ENCODE measurements at places on chromosomes 13 and 19. TPM values are rescaled to one million over a fixed set of nuclear protein-coding genes. Genes with fewer than 3 reads are reported as not detected.
A peak's percentile ranks its signal among the peaks of the same experiment; 100 is the strongest.

C1QTNF9B gene
- total RNA-seq, result not detected

CYP2A6 gene
- total RNA-seq, result not detected

POU4F1 gene
- not detected for total RNA-seq

SELENOV gene
- total RNA-seq, result not detected

ACP7 gene
- not detected for total RNA-seq

INAFM1 gene
- total RNA-seq, result 18.7 TPM

ZIK1 gene
- 3.3 TPM for total RNA-seq

KLF1 gene
- 0.17 TPM for total RNA-seq

GRCh38 chr13:111845621-111846351 lies 221.2 kb upstream of the SOX1 start:
- no peak overlapping the region for H3K27ac ChIP-seq
- H3K36me3 ChIP-seq, result no peaks in the 10 kb centered on the region
- no peak overlapping the region for H3K4me3 ChIP-seq
- no peak for DNase-seq
- peaks cover 29% of the 10 kb centered on the region for H3K27me3 ChIP-seq

- H3K27ac ChIP-seq, result peak overlapping the region; percentile 78
- H3K4me1 ChIP-seq, result peaks cover 79% of the 10 kb centered on the region
- peak overlapping the region; percentile 34 for H3K4me3 ChIP-seq
- H3K36me3 ChIP-seq, result peaks cover 4% of the 10 kb centered on the region
- no peaks in the 10 kb centered on the region for H3K27me3 ChIP-seq
- peak; percentile 51 for DNase-seq
These were observed 5.4 kb downstream of the MTMR6 start for GRCh38 chr13:25281935-25282332.

DNA sequence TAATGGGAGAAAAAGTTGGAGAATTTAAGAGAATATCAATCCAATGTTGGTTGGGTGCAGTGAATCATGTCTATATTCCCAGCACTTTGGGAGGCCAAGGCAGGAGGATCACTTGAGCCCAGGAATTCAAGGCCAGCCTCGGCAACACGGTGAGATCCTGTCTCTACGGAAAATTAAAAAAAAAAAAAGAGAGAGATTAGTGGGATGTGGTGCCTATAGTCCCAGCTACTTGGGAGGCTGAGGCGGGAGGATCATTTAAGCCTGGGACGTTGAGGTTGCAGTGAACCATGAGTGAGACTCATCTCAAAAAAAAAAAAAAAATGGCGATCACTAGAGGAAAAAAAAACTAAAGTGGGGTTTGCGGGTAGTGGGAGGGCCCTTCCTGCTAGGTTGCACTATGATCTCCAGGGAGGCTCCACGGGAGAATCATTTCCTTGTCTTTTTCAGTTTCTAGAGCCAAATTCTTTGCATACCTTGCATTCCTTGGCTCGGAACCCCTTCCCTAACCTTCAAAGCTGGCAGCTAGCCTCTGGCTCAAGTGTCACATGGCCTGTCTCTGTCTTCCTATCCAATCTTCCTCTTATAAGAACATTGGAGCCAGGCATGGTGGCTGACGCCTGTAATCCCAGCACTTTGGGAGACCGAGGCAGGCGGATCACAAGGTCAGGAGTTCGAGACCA lies 5.8 kb upstream of the ERCC2 start:
- H3K27me3 ChIP-seq, result no peaks in the 10 kb centered on the region
- no peak overlapping the region for H3K4me3 ChIP-seq
- no peak for DNase-seq
- no peak overlapping the region for H3K27ac ChIP-seq
- no peaks in the 10 kb centered on the region for H3K4me1 ChIP-seq

GRCh38 chr13:78024996-78025395 lies 106.4 kb upstream of the EDNRB start:
- no peaks in the 10 kb centered on the region for H3K27me3 ChIP-seq
- H3K36me3 ChIP-seq, result no peaks in the 10 kb centered on the region
- no peak overlapping the region for H3K27ac ChIP-seq

GRCh38 chr13:110108348-110109139 lies 198.4 kb downstream of the COL4A1 start:
- no peak overlapping the region for H3K4me3 ChIP-seq
- no peaks in the 10 kb centered on the region for H3K27me3 ChIP-seq
- H3K4me1 ChIP-seq, result no peaks in the 10 kb centered on the region
- H3K36me3 ChIP-seq, result no peaks in the 10 kb centered on the region

DNA sequence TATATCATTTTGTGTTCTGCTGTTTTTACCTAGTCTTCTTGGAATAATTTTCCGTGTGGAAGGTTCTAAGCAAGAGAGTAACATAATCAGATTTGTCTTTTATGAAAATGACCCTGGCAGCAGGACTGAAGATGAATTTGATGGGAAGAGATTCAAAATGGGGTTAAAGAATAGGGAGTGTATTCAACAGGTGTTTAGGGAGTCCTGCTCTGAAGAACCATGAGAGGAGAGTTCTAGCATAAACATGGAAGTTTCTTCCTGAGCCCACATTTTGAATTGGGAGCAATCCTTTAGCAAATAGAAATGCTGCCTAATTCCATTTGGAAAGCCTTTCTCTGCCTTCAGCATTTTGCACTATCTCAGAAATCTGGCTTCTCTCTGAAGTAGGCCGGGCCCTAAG lies 127.0 kb downstream of the CDK8 start:
- peaks cover 6% of the 10 kb centered on the region for H3K4me1 ChIP-seq
- DNase-seq, result no peak
- peaks cover 3% of the 10 kb centered on the region for H3K36me3 ChIP-seq
- H3K4me3 ChIP-seq, result no peak overlapping the region
- no peak overlapping the region for H3K27ac ChIP-seq

GRCh38 chr13:36919171-36919832 lies 736 bp downstream of the SMAD9 start:
- peak overlapping the region; percentile 38 for H3K4me3 ChIP-seq
- no peaks in the 10 kb centered on the region for H3K36me3 ChIP-seq
- H3K27ac ChIP-seq, result no peak overlapping the region
- H3K27me3 ChIP-seq, result peaks cover 57% of the 10 kb centered on the region

- no peaks in the 10 kb centered on the region for H3K4me1 ChIP-seq
- peaks cover 6% of the 10 kb centered on the region for H3K27me3 ChIP-seq
These were observed 95.6 kb upstream of the HTR2A start for GRCh38 chr13:46992383-46992952.

DNA sequence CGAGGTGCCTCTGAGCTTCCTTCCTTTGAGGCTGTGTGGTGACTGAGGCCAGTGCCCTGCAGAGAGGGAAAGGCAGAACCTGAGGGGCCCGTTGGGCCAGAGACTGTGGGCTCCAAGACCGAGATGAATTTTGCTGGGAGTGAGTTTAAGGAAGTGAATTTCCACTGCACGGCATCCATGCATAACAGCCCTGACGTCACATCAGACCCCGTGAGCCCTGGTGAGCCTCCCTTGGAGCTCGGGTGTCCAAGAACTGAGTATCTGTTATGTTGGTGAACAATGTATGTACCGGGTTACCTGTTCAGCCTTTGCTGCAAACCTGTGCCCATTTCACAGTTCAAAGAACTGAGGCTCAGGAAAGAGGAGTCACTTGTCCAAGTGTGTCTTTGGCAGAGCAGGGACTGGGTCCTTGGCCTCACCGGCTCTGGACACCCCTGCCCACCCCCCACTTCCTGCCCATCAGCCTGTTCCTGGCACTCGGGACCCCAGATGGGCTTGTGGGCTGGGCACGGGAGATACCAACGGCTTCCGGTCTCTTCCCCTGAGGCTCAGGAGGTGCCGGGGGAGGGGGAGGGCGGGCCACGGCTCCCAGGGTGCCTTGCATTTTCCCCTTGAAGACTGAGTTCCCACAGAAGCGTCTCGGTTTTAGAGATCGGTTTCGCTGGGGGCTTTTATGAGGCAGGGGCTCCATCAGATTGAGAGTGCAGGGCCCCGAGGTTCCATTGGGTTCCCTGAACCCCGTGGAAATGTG lies 33.7 kb downstream of the NFILZ start:
- peak; percentile 65 for DNase-seq
- H3K36me3 ChIP-seq, result no peaks in the 10 kb centered on the region
- H3K4me3 ChIP-seq, result no peak overlapping the region
- H3K27me3 ChIP-seq, result no peaks in the 10 kb centered on the region
- peaks cover 21% of the 10 kb centered on the region for H3K4me1 ChIP-seq
- H3K27ac ChIP-seq, result no peak overlapping the region

DNA sequence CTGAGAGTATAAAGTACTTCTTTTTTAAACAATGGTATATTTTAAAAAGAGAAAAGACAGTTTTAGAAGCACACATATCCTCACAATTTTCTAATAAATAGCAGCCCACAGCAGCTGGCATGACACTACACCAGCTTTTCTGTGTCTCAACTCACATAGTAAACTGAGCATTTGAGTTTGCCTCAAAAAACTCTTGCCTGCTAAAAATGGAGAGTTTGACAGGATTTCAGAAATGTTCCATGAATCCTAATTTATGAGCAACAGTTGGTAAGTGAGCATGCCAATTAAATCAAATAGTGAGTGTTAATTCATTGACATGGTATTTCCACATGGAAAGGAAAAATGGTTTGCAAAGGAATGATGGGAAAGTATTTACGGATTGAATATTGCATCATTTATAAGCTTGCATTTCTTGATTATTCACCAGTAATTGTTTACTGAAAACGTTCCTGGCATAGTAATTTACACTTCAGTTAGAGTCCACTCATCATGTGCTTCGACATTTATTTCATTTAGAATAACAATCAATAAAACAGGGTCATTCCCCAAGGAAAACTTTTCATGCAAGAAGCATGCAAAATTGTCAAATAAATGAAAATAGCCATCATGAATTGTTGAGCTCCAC lies 323.0 kb downstream of the EFNB2 start:
- H3K27me3 ChIP-seq, result no peaks in the 10 kb centered on the region
- H3K4me1 ChIP-seq, result no peaks in the 10 kb centered on the region
- no peak overlapping the region for H3K27ac ChIP-seq

GRCh38 chr19:49848938-49849337 lies 2.0 kb upstream of the PTOV1 start:
- H3K27me3 ChIP-seq, result no peaks in the 10 kb centered on the region
- no peaks in the 10 kb centered on the region for H3K36me3 ChIP-seq
- peaks cover 38% of the 10 kb centered on the region for H3K4me1 ChIP-seq
- DNase-seq, result no peak
- no peak overlapping the region for H3K27ac ChIP-seq
- H3K4me3 ChIP-seq, result no peak overlapping the region

DNA sequence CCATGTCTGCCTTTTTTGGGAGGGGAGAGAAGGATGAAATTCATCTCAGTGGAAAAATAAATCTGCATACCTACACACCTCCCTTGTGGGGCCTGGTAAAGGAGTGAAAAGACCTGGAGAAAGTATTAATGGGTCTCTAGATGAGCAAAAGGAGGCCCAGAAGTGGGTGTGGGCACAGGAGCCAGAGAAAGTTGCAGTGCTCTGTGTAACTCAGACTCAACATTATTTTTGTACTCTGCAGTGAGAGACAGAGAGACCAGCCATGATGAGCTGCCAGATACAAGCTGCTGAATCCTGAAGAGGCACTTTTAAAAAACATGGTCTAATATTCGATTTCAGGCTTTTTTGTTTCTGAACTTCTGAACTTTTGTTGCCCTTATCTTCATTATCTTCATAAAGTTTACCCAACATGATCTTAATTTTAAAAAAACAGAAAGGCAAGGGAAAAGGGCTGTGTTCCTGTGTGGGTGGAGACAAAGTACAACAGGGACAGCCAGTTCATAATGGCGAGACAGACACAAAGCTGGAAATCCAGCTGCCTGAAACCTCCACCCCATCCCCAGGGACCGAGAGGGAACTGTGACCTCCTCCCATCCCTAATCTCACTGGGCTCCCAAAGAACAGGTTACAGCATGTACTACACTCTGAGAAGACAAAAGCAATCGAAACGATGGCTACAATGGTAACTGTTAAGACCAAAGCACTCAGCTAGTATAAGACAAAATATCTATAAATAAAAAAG lies 77.2 kb downstream of the KLF12 start:
- peaks cover 6% of the 10 kb centered on the region for H3K36me3 ChIP-seq
- no peaks in the 10 kb centered on the region for H3K27me3 ChIP-seq
- no peak overlapping the region for H3K27ac ChIP-seq
- H3K4me1 ChIP-seq, result peaks cover 77% of the 10 kb centered on the region
- no peak overlapping the region for H3K4me3 ChIP-seq
- DNase-seq, result no peak

DNA sequence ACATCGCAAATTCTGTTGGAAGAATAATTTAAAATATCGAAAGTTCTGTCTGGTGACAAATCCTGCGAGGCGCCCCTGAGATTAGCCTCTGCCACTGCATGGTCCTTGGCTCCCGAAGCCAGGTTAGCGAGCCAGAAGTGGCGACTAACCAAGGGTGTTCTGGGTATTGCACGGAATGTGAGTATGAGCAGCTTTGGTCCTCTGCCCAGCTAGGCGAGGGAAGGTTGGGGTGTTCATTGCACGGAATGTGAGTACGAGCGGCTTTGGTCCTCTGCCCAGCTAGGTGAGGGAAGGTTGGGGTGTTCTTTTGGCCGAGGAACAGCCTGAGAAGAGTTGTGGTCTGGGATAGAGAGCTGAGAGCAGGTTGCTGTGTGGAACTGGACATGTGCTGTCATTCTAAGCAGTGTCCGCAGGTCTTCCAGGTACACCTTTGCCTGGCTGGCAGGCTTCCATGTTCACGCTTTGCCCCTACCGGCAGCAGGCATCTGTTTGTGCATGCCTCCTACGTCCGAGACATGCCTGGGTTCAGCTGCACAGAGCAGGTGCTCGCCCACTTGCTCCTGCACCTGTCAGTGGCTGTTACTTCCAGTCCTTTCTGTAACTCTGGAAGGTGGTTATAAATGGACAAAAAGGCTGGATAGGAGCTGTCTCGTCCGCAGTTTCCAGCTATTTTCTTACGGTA lies 18.3 kb upstream of the TEX29 start:
- no peak overlapping the region for H3K27ac ChIP-seq
- no peak for DNase-seq
- H3K4me3 ChIP-seq, result no peak overlapping the region

- no peak overlapping the region for H3K4me3 ChIP-seq
- H3K27me3 ChIP-seq, result no peaks in the 10 kb centered on the region
- H3K4me1 ChIP-seq, result no peaks in the 10 kb centered on the region
- no peaks in the 10 kb centered on the region for H3K36me3 ChIP-seq
These were observed 879.3 kb downstream of the OLFM4 start for GRCh38 chr13:53907891-53908290.

DNA sequence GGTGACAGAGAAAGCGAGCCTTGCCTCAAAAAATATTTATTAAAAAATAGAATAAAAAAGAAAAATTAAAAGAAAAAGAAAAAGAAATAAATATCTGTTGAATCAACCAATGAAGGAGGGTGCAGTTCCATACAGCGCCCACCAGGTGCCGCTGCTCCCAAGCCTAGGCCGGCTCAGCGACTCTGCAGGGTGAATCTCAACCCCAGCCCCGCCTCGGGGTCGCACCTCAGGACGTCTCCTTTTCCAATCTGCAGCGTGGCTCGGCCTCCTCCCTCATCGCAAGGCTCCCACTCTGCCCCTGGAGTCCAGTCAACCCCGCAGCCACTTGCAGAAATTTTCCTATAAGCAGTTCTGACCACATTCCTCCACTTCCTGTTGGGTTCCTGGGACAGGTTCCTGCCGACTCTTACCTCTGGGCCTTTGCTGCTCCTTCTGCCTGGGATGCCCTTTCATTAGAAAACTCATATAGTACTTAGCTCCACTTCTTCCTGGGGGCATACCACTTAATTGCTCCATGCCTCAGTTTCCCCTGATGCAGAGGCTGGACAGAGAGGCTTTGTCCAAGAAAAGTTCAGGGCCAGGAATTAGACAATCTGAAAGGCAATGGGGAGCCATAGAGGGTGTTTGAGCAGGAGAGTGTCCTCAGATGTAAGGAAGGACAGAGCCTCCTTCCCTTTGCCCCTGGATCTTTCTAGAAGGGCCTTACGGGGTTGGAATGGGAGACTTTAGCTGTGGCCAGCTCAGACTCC lies 24.3 kb downstream of the NFILZ start:
- no peaks in the 10 kb centered on the region for H3K27me3 ChIP-seq
- DNase-seq, result peak; percentile 71
- no peaks in the 10 kb centered on the region for H3K36me3 ChIP-seq
- peaks cover 13% of the 10 kb centered on the region for H3K4me1 ChIP-seq

GRCh38 chr13:106152047-106152446 lies 383.4 kb downstream of the EFNB2 start:
- no peaks in the 10 kb centered on the region for H3K36me3 ChIP-seq
- H3K4me3 ChIP-seq, result no peak overlapping the region
- H3K27ac ChIP-seq, result no peak overlapping the region
- no peaks in the 10 kb centered on the region for H3K27me3 ChIP-seq

Measured in activated naive CD4-positive, alpha-beta T cell treated with anti-CD3 and anti-CD28 coated beads for 36 hours (primary cell).